ENCODE measurements at places on chromosomes 7 and 10. TPM values are rescaled to one million over a fixed set of nuclear protein-coding genes. Genes with fewer than 3 reads are reported as not detected.
A peak's percentile ranks its signal among the peaks of the same experiment; 100 is the strongest.

WIPF3 gene
- not detected for total RNA-seq

DNA sequence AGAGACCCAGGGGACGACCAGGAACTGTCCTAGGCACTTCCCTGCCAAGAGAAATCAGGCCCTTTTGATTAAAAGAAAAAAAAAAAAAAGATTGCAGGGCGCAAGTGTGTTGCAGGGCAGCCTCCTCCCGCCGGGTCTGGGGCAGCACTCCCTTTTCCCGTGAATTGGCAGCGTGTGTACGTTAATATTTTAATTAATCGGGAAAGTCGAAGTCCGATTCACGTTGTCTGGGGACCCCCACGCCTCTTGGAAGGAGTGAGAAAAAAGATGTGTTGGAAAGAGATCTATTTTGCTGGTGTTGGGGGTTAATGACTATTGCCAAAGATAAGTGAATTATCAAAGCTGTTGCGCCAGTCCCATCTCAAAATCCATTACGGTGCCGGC is 1.3 kb upstream of the EBF3 start:
- DNase-seq = no peak

DNA sequence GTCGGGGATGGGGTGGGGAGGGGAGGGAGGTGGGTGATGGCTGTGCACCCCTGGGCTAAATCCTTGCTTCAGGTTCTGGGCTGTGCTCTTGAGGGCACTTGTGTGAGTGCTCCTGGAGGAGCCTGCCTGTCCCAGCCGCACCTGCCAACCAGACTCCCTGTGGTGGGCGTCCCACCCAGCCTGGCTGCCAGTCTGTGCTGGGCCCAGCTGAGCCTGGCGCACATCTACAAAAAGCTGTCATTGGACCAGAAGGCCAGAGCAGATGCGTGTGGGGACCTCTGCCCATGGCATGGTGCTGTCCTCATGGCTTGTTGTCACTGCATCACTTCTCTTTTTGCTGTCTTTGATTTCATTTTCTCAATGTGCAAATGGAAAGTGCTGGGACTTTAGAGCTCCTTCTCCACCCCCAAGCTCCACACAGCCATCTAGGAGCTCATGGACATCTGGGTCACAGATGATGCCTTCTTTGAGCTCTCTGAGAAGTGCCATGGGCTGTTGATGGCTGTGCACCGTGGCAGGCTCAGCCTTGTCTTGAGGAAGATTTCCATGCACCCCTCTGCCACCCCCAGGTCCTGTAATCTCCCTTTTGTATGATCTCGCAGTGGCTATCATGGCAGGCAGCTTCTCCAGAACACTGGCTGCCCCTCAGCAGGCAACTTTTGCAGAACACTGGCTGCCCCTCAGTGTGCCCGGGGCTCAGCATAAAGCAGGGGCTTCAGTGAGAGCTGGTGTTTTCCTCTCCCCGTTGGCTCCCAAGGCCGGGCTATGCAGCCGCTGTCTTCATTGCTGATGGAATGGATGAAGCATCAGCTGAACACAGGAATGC is 83.9 kb downstream of the ADCY1 start:
- no peak for DNase-seq

DNA sequence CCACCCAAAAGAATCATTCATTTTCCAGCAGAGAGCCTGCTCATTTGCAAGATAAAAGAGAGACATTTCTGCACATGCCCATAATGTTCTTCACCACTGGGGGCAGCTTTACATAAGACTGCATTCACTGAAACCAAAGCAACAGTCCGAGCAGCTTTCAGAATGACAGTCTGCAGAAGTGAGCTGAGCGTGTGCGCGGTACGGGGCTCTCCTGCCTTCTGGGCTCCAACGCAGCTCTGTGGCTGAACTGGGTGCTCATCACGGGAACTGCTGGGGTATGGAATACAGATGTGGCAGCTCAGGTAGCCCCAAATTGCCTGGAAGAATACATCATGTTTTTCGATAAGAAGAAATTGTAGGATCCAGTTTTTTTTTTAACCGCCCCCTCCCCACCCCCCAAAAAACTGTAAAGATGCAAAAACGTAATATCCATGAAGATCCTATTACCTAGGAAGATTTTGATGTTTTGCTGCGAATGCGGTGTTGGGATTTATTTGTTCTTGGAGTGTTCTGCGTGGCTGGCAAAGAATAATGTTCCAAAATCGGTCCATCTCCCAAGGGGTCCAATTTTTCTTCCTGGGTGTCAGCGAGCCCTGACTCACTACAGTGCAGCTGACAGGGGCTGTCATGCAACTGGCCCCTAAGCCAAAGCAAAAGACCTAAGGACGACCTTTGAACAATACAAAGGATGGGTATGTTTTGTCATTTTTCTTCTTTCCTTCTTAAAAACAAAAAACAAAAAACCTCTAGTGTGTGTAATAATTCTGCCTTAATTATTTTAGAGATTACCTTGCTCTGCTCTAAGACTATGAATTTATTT is at the start of gene LRRTM3:
TSS of gene LRRTM3 (plus strand) at position 141 of the 820 bp plus-strand sequence.
- peak; percentile 79 for DNase-seq

DNA sequence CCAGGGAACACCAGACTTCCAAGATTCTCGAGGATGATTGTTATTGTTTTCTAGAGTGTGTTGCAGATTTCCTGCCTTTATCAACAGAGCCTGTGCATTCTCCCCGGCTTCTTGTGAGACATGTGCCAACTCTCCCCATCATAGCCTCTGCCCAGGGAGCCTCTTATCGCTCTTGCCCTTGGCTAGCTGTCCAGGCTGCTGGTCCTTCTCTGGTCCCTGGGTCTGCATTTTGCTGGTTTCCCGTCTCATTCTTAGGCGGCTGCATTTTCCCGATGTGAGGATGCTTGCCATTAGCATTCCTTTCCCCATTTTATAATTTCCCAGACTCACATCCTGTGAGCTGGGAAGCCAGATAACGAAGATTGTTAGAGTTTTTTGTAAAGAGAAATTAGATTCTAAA is 15.2 kb downstream of the SLC13A4 start:
- DNase-seq = no peak

- DNase-seq = no peak
These were observed 826.0 kb downstream of the SORCS1 start for GRCh38 chr10:106338486-106338885.

- DNase-seq = no peak
These were observed 200.6 kb downstream of the PTEN start for GRCh38 chr10:88063861-88064557.

GRCh38 chr7:12982178-12982577 is 294.7 kb downstream of the ARL4A start:
- DNase-seq = no peak

DNA sequence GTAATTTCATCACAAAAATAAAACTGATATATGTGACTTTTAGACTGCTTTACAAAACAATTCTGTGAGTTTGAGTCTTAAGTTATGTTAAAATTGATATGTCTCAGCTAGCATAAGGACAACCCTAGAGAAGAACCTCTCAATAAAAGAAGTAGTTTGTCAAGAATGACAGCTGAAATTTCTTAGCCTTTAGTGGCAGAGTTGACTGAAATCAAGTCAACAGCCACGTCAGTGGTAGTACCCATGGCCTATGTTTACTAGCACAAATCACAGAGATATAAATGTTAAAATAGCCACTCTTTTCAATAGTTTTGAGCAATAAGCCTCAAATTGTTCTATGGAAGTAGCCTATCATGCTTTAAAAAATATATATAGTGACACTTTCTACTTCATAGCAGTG is 138.9 kb upstream of the FERD3L start:
- no peak for DNase-seq

- peak; percentile 68 for DNase-seq
These were observed 428 bp upstream of the MCMBP start for GRCh38 chr10:119872860-119873681.

DNA sequence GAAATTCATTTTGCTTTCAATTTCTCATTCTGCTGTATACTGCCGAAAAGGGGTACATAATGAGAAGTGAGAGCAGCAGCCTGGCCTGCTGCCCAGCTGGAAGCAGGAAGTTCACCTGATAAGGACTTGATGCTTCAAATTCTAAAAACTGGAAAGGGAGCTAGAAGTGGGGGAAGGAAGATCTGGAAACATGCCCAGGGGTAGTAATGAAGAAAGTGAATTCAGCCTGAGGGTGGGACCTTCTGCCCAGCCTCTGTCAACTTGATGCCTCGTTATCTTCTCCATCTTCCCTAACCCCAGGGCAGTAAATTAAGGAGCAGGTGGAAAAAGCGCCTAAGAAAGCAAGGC is 69.4 kb downstream of the ARMH3 start:
- no peak for DNase-seq

GRCh38 chr7:115674467-115675024 is 356.0 kb downstream of the TFEC start:
- no peak for DNase-seq

ANKRD61 gene
- total RNA-seq = 1.3 TPM

DNA sequence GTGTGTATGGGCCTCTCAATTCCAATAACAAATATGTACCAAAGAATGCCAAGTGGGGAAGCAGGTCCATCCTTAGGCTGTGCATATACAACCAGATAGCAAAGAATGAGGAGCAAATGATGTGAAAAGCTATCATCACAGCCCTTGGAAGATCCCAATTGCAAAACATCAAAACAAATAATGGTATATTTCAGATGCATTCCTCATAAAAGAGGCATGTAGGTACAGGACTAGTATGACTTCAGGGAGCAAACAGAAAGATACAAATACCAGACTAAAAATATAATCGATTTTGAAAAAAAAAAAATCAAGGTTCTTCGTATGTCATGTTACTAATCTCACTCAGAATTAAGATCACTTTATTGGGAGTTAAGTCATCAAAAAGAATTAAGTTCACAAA is 18.5 kb upstream of the SPOCK2 start:
- DNase-seq = no peak

ST8SIA6 gene
- 0.14 TPM for total RNA-seq

- no peak for DNase-seq
These were observed 2.3 kb downstream of the GSDME start for GRCh38 chr7:24754906-24755506.
